ENCODE measurements at places on chromosomes 7 and 10.

DNA sequence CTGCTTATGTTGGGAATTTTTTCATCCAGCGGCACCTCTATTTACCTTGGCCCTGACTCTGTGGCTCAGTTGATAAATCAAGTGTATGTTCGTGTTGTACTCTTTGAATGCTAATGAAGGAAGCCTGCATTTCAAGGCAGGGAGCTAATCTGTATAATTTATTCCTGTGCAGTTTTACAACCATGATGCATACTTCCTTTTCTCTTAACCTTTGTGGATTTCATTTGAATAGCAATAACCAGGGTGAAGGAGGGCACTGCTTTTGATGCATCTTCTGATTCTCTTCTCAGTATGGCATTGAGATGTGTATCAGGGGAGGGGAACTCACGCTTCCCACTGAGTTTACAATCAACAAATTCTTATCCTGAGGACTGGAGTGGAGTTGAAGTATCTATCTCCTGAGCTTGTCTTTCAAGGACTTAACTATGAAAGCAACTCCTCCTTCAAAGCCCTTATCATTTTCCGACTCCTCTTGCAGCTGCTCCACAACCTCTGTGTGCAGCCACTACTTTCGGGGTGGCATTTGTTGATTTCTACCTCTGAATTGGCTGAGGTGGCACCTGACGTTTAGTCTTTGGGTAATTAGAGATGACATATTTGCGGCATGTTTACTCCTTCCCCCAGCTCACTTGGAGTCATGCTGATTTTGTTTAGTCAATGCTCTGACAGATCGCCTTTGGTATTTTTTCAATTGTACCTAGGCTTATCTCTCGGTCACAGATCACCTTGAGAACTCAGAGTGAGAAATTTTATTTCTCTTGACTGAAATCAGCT, 275.2 kb downstream of the PHTF2 start:
- no peak overlapping the region for H3K27ac ChIP-seq
- DNase-seq: peak; percentile 35

DNA sequence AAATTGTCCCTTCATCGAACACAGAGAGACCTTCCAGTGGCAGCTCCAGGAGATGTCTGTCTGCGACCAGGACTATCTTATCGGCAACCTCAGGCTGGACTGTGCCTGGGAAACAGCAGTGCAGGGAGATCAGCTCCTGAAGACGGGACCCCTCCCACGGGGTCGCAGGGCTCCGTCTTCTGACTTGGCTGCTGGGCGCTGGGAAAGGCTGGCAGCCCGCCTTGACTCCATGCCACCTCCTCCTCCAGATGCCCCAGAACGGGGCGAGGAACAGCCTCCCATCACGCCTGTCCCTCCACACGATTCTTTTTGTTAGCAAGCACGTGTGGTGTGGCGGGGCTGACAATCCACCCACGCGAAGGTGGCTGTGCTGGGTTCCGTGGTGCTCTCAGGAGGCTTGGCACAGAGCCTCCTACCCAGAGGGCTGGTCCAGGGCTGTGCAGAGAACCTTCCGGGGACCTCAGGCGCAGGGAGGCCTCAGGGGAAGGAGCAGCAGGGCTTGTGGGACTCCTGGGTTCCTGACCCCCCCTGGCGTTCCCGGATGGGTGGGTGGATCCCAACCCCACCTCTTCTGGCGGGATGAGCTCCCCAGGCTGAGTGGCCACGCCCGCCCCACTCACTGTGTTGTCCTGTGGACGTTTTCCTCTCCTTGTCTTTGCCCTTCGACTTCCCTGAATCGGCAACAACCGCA, 47.6 kb upstream of the NKX6-2 start:
- no peak for DNase-seq
- H3K27ac ChIP-seq: no peak overlapping the region
- H3K27me3 ChIP-seq: peaks cover 7% of the 10 kb centered on the region
- no peaks in the 10 kb centered on the region for H3K4me1 ChIP-seq
- no peak overlapping the region for H3K4me3 ChIP-seq

- H3K27me3 ChIP-seq: no peaks in the 10 kb centered on the region
- no peak overlapping the region for H3K27ac ChIP-seq
- H3K4me3 ChIP-seq: no peak overlapping the region
- DNase-seq: no peak
- peaks cover 14% of the 10 kb centered on the region for H3K36me3 ChIP-seq
- peaks cover 3% of the 10 kb centered on the region for H3K4me1 ChIP-seq
Measured at GRCh38 chr7:131336956-131337355, 9.3 kb downstream of the MKLN1 start.

DNA sequence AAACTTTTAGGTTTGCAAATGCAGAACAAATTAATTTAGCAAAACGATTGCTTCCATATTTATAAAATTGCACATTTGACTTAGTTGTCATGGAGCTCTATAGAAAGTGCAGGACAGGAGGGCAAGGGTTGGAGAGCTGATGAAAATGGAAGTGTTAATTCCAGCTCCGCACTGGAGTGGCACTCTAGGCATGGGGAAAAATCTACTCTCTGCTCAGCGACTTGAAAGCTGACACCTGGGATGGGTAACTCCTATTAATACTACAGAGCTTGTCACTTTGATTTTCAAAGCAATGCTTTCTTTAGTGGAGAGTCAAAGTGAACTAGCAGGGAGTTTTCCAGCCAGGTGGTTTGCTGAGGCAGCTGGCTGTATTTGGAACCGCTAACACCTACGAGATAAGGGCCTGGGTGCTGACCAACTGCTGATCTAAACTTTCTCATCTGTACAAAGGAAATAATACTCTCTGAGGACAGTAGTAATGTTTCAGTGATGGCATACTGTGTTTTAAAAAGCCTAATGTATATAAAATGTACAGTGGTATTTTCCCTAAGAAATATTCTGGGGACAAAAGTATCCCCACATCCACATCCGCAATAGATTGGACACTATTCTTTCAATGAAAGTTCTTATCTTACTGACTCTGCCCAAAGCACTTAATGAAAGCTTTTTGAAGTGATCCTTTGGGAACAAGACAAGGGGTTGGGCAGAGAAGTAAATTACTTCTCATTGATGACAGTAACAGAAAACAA, 444.3 kb downstream of the GPAM start:
- no peaks in the 10 kb centered on the region for H3K27me3 ChIP-seq
- H3K36me3 ChIP-seq: no peaks in the 10 kb centered on the region
- H3K4me1 ChIP-seq: no peaks in the 10 kb centered on the region

- no peaks in the 10 kb centered on the region for H3K4me1 ChIP-seq
- no peak overlapping the region for H3K27ac ChIP-seq
- H3K36me3 ChIP-seq: no peaks in the 10 kb centered on the region
- H3K4me3 ChIP-seq: no peak overlapping the region
- H3K27me3 ChIP-seq: no peaks in the 10 kb centered on the region
Measured at GRCh38 chr10:47331954-47332353, 9.7 kb downstream of the GDF2 start.

GRCh38 chr10:70666960-70667798, 5.1 kb upstream of the ADAMTS14 start:
- DNase-seq: no peak
- H3K4me3 ChIP-seq: no peak overlapping the region
- no peaks in the 10 kb centered on the region for H3K36me3 ChIP-seq
- H3K27me3 ChIP-seq: peaks cover 11% of the 10 kb centered on the region

GRCh38 chr7:111647881-111648280, 85.6 kb upstream of the IMMP2L start:
- no peaks in the 10 kb centered on the region for H3K27me3 ChIP-seq
- no peaks in the 10 kb centered on the region for H3K36me3 ChIP-seq
- no peak overlapping the region for H3K27ac ChIP-seq

DNA sequence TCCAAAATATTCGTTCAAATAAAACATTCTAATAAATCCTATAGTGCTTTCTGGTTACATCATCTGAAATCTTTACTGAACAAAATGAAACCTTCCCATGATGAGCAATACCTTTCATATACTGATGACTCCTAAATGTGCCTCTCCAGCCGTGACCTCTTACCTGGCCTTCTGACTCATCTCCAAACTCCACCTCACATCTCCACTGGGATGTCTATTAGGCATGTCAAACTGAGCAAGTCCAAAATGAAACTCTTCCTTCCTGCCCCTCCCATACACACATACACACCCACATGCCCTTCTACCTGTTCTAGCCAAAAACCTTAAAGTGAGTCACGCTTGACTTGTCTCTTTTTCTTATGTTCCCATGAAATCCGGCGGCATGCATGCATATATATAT, 22.9 kb downstream of the GSAP start:
- H3K36me3 ChIP-seq: no peaks in the 10 kb centered on the region
- H3K4me1 ChIP-seq: no peaks in the 10 kb centered on the region
- DNase-seq: no peak
- H3K4me3 ChIP-seq: no peak overlapping the region

- DNase-seq: no peak
- no peaks in the 10 kb centered on the region for H3K27me3 ChIP-seq
- H3K4me3 ChIP-seq: no peak overlapping the region
- H3K27ac ChIP-seq: no peak overlapping the region
Measured at GRCh38 chr10:121042342-121042741, 191.2 kb downstream of the WDR11 start.

- H3K4me3 ChIP-seq: no peak overlapping the region
- DNase-seq: no peak
- peaks cover 7% of the 10 kb centered on the region for H3K4me1 ChIP-seq
- H3K36me3 ChIP-seq: no peaks in the 10 kb centered on the region
- H3K27ac ChIP-seq: no peak overlapping the region
Measured at GRCh38 chr10:18473424-18474117, 177.8 kb downstream of the NSUN6 start.

DNA sequence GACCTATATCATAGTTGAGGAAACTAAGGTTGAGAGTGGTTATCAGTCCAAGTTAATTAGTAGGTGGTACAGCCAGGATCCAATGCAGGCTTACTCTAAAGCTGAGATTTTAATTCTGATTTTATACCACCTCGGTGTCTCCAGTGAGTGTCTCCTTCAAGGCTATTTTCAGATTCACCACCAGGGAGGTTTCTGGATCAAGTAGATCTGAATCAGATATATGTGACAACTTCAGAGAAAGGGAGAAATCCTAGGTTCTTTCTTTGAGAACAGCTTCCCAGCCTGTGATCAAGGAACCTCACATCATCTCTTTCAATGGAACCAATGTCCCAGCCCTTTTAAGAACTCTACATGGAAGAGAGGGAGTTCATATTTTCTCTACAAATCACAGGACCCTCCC, 429.2 kb downstream of the SORCS3 start:
- H3K27me3 ChIP-seq: no peaks in the 10 kb centered on the region
- H3K4me1 ChIP-seq: no peaks in the 10 kb centered on the region
- H3K27ac ChIP-seq: no peak overlapping the region
- no peak overlapping the region for H3K4me3 ChIP-seq
- no peak for DNase-seq

DNA sequence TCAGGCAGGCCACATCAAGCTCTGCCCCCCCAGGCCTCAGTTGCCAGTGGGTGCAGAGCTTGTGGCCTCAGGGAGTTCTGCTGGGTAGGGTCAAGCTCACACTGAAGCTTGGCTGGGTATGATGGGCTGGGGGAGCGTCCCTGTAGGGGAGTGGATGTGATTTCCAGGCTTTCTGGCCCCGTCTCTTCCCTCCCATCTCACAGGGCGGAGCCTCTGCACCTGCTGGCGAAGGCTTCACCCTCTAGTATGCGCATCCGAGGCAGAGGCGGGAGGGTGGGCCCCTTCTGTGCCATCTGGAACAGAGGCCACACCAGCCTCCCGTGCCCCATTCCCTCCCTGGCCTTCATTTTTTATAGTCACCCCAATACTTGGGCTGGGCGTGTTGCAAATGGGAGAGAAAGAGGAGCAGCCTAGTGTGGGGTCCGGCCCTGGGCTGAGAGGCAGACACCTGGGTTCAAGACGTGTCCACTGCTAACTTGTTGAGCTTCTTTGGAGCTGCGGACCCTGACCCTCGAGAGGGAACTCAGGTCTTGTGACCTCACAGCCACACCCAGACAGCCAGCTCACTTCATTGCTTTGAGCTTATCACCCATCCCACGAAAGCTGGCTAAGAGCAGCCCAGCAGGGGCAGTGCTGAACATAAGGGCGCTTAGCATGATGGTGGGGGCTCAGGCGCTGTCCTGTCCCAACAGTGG, 2.3 kb downstream of the AQP1 start:
- H3K4me1 ChIP-seq: peaks cover 38% of the 10 kb centered on the region
- no peak overlapping the region for H3K27ac ChIP-seq
- H3K27me3 ChIP-seq: no peaks in the 10 kb centered on the region

DNA sequence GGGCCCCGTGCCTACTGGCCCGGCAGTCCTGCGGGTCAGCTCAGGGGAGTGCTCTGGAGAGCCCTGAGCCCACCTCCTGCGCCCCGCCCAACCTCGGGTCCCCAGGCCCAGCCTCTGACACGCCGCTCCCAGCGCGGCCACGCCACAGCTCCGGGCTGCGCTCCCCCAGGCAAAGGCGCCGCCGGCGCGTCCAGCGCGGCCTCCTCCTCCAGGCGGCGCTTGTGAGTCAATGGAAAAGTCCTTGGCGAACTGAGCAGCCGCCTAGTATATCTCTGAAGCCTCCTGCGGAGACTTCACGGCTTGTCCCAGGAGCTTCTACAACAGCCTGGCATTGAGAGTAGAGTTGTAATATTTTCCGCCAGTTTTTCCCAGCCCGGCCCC, 29.5 kb upstream of the BMS1 start:
- peak overlapping the region; percentile 51 for H3K4me3 ChIP-seq
- DNase-seq: peak; percentile 86
- H3K27ac ChIP-seq: no peak overlapping the region
- H3K36me3 ChIP-seq: no peaks in the 10 kb centered on the region

GRCh38 chr7:110987127-110987693, 103.7 kb upstream of the LRRN3 start:
- no peaks in the 10 kb centered on the region for H3K4me1 ChIP-seq
- DNase-seq: no peak
- no peaks in the 10 kb centered on the region for H3K27me3 ChIP-seq
- no peaks in the 10 kb centered on the region for H3K36me3 ChIP-seq
- no peak overlapping the region for H3K27ac ChIP-seq

DNA sequence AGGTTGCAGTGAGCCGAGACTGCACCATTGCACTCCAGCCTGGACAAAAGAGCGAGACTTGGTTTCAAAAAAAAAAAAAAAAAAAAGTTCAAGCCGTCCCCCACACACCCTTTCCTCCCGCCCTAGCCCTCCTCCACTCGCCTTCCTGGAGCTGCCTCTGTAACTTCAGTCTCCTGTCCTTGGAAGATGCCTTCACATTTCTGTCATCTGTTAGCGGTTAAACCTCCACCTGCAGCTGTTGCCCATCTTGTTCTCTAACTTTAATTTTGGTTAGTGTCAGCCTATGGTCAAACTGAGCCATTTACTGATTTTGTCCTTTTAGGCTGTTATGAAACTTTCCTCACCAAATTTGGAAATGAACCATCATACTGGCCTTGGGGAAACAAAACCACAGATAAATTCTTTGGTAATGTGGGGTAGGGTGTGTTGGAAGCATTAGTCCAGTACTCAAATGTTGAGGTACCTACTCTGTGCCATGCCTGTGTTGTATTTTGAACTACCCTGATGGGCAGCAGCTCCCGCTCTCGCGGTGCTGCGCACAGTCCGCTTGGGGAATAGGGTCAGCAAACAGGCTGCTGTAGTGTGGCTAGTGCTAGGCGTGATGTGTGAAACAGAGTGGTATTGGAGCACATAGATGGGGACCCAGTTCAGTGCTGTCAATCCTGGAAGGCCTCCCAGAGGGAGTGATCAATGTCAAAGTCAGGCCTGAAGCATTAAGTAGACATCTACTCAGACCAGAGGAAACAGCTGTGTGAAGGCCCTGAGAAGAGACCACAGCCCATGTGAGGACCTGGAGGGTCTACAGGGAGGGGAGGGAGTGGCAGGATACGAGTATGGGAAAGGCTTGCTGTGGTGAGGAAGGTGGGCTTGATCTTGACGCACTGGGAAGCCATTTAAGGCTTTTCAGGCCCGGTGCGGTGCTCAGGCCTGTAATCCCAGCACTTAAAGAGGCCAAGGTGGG, 26.9 kb downstream of the SFXN4 start:
- H3K4me1 ChIP-seq: no peaks in the 10 kb centered on the region
- no peaks in the 10 kb centered on the region for H3K27me3 ChIP-seq

Data from neural progenitor cell (in vitro differentiated cells).